ENCODE measurements at places on chromosomes 6 and 20.

DNA sequence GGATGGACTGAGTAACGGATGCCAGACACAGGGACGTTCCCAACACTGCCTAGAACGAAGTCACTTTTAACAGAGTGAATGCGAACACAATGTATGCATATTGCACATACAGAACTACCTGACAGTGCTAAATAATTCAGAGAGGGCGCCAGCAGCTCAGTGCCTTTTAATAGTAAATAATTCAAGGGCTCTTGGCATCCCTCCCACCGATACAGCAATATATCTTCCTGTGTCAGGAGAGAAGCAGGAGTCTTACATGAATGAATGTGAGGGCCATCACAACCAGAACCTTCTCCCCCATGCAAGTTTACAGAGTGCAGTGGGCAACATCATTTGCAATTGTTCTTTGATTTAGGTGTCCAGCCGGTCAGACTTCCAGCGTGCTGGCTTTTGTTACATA lies 88.4 kb upstream of the KCNG1 start:
- no peak for DNase-seq

DNA sequence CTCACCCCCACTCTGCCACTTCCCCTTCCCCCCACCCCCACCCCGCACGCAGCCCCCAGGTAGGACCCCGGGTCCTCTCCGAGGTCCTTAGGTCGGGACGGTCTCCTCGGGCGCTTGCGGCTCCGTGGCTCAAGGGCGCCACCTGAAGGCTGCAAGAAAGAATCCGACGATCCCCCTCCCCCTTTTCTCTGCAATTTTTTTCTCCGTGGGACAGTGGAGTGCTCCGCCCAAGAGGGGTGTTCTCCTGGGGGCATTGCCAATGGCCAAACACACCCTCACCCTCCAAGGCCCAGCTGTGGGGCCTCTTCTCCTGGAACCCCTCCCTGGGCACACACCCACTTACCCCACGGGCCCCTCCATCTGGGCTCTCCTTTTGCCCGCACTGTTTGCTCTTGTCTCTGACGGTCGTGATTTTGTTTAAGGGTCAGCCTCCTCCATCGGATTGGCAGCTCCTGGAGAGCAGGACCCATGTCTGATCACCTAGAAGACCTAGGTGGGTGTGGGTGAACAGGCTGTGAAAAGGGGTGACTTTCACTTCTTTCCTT lies 1.1 kb upstream of the TMEM74B start:
- peak; percentile 50 for DNase-seq

- no peak for DNase-seq
Measured at GRCh38 chr6:42860481-42860880, 18.9 kb upstream of the RPL7L1 start.

DNA sequence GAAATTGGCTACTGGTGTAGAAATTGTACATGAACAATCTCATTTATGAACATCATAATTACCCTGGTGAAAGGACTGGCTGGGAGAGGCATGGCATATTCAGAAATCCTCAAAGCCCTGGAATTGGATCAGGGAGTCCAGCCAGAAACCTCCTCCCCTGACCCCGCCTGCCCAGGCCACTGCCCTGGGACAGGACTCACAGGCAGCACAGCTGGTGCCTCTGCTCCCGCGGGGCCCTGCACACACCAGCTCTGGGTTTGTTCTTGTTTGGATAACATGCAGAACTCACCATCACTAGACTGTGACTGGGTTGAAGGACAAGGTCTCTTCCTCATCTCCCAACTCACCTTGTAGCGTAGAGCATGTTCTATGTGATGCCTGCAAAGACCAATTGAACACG lies 56.2 kb downstream of the AGPAT4 start:
- DNase-seq: no peak

GRCh38 chr6:19059102-19059501 lies 672.0 kb downstream of the RNF144B start:
- no peak for DNase-seq

- DNase-seq: no peak
Measured at GRCh38 chr6:114718716-114719270, 376.0 kb upstream of the HS3ST5 start.

- no peak for DNase-seq
Measured at GRCh38 chr6:85460154-85460920, 10.5 kb downstream of the NT5E start.

DNA sequence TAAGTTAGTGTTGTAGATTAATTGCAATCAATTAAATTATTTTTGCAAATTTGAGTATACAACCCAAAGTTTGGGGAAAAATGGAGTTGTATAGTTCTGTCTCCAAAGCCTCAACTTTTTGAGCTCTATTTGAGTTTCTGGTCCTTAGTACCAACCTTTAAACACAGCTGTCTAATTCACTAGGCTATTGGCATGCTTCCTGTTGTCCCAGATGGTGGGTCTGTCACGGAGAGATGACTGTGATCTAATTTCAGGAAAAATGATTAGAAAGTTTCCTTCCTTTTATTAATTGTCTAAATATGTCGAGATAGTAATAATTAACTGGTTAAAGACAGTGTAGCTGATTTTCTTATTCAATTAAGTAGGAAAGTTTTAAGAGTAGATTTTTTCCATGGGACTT lies 109.6 kb downstream of the SCAF8 start:
- DNase-seq: no peak

- DNase-seq: no peak
Measured at GRCh38 chr6:111844921-111845320, 28.3 kb downstream of the FYN start.

GRCh38 chr6:110318971-110319370 lies 39.2 kb downstream of the METTL24 start:
- DNase-seq: no peak

DNA sequence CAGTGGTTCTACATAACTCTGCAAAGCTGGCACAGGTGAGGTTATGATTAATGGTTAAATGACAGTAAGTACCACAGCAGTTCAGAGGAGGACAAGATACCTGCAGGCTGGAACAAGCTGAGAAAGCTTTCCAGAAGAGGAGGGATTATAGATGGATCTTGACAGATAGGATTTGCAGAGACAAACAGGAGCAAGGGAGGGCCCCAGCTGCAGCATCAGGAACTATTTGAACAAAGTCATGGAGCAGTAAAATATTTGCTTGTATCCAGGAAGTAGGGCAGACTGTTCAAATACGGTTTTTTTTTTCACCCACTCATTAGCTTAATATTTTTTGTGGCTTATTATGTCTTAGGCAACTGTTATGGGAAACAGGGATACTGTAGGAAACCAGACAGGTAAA lies 144.4 kb upstream of the MAN1A1 start:
- no peak for DNase-seq

All from HL-60 (cell line).